ENCODE measurements at places on chromosomes 4 and X. TPM values are rescaled to one million over a fixed set of nuclear protein-coding genes. Genes with fewer than 3 reads are reported as not detected.

GRCh38 chrX:2793752-2794151 is 35.0 kb upstream of the GYG2 start:
- DNase-seq = no peak

- DNase-seq = no peak
These were observed 78.5 kb downstream of the MID1IP1 start for GRCh38 chrX:38879631-38880220.

- DNase-seq = peak; percentile 57
These were observed 26.0 kb downstream of the KIT start for GRCh38 chr4:54683616-54684346.

DNA sequence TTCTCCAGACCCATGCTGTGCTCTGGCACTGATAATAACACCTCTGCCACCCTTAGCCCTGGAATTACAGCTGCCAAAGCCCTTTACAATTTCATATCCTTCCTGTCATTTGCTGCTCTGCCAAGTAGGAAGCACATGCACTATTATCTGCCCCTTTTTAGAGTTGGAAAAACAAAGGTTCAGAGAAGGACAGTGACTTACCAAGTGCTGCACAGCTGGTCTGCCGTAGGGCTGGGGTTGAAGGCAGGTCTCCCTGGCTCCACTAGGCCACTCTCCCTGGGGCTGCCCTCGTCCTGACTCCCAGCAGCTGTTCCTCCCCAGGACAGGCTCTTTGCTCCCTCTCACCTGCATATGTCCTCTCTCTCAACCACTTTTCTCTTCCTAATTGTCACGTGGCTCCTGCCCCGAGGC is 73.4 kb downstream of the ANAPC4 start:
- DNase-seq = no peak

DNA sequence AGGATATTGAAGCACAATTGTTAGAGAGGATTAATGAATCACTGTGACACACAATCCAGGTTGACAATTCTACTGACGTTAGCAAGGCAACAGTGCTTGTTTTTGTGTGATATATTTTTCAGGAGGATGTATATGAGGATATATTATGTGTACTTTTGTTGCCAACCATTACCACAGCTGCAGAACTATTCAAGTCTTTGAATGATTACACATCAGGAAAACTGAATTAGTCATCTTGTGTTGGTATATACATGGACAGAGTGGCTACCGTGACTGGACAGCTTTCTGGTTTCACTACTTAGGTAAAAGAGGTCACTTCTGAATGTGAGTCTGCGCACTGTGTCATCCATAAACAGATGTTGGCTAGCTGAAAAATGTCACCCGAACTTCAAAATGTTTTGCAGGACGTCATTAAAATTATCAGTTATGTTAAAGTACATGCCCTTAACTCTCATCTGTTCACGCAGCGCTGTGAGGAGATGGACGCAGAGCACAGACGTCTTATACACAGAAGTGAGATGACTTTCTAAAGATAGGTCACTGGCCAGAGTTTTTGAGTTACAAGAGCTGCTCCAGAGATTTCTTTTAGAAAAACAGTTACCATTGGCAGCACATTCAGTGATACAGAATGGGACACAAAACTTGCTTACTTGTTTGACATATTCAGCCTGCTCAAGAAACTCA is 69.0 kb downstream of the MRPL1 start:
- DNase-seq = no peak

GRCh38 chrX:130084631-130085237 is 25.6 kb downstream of the ELF4 start:
- no peak for DNase-seq

- DNase-seq = no peak
These were observed 79.2 kb downstream of the SLC2A9 start for GRCh38 chr4:9942139-9942538.

GRCh38 chr4:106615961-106616360 is 247.4 kb upstream of the GIMD1 start:
- DNase-seq = no peak

DNA sequence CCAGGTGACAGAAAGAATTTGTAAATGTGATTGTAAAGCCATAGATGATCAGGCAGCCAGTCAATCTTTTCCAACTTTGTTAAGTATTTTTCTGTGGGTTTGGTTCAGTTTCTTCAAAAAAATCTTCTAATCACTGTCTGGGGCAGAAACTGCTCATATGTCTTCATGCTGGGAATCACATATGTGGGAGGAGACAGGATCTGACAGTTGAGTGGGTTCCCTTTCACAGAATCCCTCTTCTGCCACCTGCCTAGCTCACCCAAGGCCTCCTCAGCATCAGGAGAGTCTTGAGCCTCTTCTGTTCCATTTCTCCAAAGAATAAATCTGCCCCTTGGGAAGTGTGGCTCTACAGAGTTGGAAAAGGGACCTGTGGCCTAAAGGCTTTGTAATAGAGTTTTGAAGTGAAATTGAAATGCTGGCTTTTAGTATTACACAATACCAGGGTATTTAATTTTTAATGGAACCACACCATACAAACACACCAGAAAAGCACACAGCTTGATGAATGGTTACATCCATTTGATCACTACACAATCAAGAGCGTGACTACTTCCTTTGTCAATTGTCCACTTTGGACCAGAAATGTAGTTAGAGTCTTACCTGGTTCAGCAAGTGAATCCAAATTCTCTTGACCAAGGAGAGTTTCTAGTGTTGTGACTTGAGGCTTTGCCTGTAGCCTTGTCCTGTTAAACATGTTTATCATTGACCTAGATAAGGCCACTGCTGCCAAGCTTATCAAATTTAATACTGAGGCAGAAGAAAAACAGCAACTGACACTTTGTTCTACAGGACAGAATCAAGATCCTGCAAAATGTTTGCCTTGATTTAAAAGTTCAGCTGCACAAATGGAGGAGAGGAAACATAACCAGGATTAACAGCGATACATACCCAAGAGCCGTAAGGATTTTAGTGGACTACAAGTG is 20.4 kb downstream of the MSMO1 start:
- DNase-seq = no peak

DNA sequence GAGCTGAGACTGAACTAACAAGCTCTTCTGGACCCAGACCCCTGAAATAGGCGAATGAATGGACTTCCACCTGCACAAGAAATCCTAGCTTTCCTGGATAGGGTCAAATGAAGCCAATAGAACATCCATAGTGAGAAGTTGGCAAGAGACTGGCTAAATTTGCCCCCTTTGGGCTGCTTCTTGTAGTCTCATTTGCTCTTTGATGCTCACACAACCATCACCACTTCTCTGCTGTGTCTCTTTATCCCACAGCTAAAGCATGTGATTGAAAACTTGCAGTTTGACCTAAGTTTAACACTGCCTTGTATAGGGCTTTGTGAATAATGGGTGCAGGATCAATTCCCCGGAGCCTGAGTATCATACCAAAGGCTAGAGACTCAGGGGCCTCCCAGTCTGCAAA is 38.2 kb downstream of the NLGN3 start:
- DNase-seq = no peak

- DNase-seq = peak; percentile 14
These were observed 644 bp upstream of the EBP start for GRCh38 chrX:48520976-48521352.

DNA sequence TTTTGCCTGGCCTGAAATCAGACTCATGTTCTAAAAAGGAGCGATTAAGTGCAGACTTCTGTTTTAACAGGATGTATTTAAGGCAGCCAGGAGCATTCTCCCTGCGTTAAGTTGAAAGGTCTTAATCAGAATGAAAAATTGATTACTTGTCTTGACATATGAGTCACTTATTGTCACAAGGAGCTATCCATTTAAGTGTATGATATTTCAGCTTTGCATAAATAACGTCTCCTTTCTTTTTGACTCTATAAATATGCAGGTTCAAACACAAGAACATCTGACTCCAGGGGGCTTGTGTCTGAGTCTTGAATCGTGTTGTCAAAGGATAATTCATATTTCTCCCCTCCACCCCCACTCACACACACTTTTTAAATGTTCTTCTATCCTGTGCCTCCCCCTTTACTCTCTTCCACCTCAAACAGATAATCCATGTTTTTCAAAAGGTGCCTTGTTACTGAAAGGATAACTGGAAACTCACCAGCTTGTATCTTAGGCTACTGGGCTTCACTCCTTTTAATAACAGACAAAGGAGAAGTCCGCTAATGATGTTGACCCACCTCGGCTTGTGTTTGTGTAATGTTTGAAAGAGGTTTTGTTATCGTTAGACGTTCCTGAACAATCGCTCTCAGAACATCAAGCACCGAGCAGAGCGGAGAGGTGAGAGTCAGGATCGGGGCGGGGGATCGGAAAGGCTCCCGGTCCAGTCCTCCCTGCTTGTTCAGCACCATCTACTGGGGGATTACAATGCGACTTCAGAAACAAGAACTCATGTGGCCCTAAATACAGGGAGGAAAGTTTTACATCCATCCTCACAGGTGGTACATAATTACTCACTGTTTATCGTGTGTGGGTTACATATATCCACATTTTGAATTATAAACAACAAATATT is 107.5 kb upstream of the RPL34 start:
- peak; percentile 30 for DNase-seq

DNA sequence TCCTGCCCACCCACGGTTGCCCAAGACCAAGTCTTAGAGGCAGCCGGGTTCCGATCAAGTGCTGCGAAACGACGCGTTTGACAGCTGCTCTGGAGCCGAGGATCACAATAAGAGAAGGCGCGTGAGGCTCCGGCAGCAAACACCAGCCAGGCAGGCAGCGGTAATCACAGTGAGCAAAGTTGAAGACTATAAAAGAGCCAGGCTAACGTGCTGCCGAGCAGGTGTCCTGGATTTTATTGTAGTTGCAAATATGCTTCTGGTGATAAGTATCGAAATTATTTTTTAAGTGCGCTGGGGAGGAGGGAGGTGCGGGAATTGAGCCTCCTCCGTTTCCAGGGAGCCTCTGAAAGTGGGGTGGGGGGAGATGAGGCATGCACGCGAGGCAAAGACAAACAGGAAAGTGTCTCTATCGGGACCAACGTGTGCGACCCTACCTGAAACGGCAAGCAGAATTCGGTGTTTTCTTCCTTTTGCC is 590 bp downstream of the GABRA2 start:
- DNase-seq = no peak

The TLL1 gene
- total RNA-seq = not detected

The GAGE12C gene
- not detected for total RNA-seq

The FAT4 gene
- not detected for total RNA-seq

The TMEM47 gene
- total RNA-seq = not detected

The NOX1 gene
- 0.36 TPM for total RNA-seq

The UBE2D3 gene
- 719 TPM for total RNA-seq

The ARMCX4 gene
- 17.9 TPM for total RNA-seq

The PPARGC1A gene
- total RNA-seq = not detected

The ACE2 gene
- total RNA-seq = not detected

The SPP1 gene
- total RNA-seq = not detected
